ENCODE measurements at places on chromosomes 7 and 10.
A peak's percentile ranks its signal among the peaks of the same experiment; 100 is the strongest.

DNA sequence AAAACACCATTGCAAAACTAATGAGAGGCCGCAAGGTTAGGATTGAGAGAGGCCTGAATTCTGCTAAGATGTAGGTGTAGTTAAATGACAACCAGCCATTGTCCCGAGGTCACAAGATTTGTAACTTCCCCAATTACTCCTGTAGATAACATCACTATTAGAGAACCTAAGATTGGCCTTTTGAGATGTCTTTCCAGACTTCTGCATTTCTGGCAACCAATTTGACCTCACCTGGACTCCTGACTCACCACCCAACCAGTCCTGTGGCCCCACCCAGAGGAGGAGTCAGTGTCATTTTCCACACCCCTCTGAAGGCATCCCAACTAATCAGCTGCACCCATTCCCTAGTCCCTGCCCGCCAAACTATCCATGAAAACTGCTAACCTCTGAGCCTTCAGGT is 115.7 kb downstream of the PRKAG2 start:
- DNase-seq, result no peak

DNA sequence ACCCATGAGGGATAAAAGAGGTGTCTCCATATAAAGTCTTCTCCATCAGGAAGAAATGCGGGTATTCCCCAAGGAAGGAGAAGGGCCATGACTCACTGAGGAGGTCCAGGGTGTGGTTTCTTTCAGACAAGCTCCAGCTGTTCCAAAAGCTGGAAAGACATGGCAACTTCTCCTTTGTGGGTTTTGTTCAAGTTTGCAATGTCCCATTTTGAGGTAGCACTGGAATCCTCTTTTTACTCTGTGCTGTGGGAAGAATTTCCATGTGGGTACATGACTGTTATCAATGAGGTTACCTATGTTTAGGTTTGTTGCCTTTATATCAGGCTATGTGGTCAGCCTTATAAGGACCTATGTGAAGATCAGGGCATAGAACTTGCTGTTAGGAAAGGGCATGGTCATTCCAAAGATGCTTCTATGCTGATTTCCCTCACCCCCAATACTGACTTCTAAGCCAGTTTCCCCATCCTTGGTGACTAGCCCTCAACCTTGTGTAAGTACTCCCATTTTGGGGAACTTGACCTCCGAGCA is 697.5 kb downstream of the INHBA start:
- peak; percentile 75 for DNase-seq

DNA sequence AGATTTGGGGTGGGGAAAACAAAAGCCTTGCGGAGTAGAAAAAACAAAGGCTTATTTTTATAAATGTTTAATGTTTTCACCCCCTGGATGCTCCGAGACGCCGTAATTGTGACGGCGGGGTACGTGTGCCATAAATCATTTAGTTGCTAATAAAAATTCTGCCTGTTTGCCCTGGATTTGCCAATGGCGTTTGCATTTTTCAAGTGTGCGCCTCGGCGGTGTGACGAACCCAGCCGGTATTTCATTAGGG is 2.5 kb upstream of the TNRC18 start:
- DNase-seq, result no peak

GRCh38 chr10:69902835-69903535 is 101.3 kb downstream of the COL13A1 start:
- DNase-seq, result peak; percentile 11

DNA sequence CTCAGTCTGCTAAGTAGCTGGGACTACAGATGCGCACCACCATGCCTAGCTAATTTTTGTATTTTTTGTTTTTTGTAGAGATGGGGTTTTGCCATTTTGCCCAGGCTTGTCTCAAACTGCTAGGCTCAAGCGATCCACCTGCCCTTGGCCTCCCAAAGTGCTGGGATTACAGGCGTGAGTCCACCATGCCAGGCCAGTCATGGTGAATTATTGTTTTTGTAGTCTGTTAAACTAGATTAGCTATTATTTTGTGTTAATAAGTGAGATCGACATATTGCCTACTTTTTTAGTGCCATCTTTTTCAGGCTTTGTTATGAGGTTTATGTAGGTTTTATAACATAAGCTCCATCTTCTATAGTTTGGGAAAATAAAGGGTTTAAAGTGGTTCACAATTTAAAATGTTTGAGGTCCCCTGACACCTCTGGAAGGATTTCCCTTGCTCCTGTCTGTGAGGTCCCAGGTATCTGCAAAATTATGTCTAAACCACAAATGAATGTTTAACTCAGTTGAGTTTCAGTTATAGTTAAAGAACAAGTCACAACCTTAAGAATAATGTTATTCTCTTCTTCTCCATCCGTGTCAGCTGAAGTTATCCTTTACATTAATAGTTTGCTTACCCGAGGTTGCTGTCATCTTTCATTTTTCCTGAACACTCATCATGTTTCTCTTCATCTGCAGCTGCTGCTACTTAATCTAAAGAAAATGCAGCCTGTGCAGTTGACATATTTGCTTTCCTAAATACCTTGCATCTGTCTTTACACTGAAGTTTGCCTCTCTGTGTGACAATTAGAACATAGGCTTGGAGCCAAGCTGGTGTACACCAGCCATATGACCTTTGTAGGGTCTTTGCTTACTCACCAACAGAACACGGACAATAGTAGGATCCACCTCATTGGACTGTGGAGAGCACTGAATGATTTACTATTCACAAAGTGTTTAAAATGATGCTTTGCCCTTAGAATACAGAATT is 8.9 kb upstream of the VSTM4 start:
- no peak for DNase-seq

DNA sequence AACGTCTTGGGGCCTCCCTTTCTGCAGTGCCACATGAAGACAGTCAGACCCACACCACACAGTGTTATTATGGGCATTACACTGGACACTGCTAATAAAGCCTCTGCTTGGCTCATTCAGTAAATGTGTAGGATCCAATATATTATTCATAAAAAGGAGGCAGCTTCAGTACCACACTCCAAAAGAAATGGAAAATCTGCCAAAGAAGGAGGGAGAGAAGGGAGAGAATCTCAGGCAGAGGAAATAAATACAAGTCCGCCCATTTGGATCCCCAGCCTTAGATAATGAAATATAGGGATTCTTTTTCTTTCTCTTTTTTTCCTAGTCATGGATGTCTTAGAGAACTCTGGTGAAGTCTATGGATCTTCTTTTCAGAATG is 162.2 kb downstream of the ELMO1 start:
- DNase-seq, result no peak

GRCh38 chr7:69739931-69740431 is 141.7 kb downstream of the AUTS2 start:
- DNase-seq, result peak; percentile 62

DNA sequence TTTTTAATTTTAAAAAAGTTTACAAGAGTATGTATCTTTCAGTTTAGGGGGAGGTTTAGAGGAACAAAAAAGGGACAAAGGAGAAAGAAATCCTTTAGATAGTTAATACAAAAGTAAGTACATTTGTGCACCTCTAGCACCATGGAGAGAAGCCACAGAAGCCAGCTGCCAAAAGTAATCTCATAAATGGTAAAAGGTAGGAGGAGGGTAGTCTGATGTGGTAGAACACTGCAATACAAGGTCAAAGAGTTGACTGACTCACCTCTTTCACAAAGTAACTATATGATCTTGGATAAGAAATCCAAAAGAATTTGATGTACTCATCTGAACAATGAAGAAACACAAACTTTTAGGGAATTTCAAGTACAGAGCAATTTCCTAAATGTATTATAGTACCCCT is 68.1 kb downstream of the CNOT4 start:
- peak; percentile 58 for DNase-seq

DNA sequence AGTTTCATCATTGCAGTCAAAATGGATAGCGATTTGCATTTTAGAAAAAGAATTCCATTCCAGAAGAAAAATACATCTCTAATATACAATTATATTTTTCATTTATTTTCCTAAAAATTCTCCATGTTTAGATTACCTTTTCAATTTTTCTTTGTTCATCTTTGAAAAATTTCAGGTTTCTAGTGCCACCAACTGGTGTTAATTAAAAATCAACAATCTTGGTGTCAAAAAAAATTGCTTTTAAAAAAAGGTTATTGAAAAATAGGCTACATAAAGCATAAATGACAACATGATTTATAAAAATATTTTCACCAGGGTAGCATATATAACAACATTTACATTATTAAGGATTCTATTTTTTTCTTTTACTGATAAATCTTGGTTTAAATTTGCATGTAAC is 53.0 kb downstream of the CCDC186 start:
- no peak for DNase-seq

DNA sequence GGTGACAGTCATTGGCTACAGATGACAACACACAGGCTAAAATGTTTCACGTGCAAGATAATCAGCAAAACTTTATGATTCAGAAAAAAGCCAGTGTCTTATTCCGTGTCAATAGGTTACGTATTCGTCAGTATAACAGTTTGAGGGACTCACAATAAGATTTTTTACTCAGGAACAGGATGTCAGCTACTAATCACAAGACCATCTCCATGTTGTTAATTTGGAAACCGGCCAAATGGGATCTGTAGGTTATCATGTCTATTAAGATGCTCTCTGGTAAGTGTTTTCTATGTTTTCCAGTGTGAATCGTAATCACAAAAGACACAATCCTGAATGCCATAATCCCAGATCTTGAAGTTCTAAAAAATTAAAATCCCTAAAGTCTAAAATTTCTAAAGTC is 197.3 kb downstream of the ETV1 start:
- DNase-seq, result no peak

GRCh38 chr7:33193308-33193864 is 64.0 kb downstream of the BBS9 start:
- DNase-seq, result no peak

GRCh38 chr7:80731281-80731680 is 92.8 kb downstream of the CD36 start:
- DNase-seq, result no peak

- DNase-seq, result no peak
Measured at GRCh38 chr7:11261470-11261869, 287.8 kb downstream of the PHF14 start.

DNA sequence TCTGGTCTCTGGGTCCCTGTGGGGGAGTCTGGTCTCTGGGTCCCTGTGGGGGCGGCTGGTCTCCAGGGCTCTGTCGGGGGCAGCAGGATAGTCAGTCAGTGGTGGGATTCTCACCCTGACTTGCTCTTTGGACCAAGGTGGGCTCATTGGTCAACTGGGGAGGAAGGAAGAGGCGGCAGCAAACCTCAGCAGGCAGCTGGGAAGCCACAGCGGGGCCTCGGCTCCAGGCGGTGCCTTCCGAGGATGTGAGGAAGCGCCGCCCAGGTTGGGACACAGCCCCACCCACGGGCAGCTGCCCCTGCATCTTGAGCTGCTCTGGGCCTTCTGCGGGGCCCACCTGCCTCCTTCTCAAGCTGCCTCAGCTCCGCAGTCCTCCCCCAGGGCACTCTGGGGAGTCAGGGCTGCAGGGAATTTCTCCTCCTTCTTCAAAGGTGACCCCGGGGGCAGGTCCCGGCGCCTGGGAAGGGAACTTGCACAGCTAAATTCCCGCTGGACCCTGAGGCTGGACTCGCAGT is 20.4 kb upstream of the KNDC1 start:
- DNase-seq, result no peak

DNA sequence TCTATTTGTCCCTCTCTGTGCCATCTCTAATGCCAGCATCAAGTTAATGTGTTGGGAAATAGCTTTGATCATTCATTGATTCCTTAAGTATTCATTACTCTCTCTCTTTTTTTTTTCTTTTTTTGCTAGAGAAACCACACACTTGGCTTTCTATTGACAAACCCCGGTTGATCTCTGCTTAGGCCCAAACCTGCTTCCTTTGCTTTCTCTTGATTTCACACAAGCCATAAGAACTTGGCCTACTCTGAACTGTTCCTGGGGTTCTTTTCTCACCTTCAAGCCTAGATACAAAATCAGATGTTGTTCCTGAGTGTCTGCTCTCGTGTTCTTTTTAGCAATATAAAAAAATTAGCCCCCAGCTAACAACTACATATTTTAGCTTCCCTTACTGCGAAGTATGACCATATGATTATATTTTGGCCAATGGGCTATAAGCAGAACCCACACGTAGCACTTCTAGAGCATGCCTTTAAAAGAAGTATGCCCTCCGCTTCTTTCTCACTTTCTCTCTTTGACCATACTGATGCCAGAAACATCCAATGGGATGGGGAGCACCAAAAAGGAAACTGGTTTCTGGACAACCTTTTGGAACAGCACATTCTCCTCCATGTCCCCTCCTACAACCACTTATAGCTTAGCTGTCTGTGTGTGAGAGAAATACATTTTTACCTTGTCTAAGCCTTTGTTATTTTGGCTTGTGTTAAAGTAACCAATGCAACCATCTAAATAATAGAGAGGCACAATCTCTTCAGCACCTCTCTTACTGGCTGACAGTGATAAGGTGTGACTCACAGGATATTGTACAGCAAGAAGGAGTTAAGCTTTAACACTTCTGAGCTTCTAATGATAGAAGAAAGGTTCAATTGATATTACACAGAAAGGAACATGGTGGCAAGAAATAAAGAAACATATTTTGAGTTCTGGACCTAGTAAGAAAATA is 96.6 kb upstream of the LRRN3 start:
- no peak for DNase-seq

DNA sequence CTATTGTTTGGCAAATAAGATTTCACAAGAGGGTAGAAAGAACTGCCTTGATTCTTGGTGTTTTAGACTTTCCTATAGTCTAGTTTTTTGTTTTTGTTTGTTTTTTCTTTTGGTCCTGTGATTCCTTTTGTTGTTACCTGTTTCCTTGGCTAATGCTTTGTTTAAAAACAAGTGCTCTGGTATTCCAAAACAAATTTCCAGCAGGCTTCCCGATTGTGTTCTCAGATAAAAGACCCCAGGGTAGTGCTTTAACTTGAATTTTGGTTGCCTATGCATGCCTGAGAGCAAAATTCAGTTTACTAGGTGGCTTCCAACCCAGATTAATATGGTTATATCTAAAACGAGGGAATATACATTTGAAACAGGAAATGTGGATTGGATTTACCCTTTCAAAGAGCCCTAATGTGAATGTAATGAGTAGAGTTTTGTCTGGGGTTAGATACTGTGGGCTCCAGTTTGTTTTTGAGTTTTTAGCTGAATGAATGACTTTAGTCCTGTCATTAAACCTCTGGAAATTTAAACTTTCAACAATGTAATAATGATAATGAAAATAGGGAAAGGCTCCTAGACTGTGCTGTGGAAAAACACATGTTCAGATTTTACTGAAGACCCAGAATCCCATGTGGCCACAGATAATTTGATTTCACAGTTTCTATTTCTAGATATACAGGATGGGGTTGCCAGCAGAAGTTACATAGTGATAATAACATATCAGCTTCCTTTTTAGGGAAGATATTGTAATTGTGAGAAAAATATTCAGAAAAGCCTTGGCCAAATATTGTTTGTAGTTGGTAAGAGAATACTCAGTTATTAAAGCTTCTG is 23.9 kb downstream of the AUTS2 start:
- DNase-seq, result no peak
